Activated CD4-positive, alpha-beta T cell treated with anti-CD3 and anti-CD28 coated beads for 48 hours (primary cell): ENCODE measurements at places on chromosomes 1 and 21.

GRCh38 chr21:43925609-43926008, 60.6 kb downstream of the AGPAT3 start:
- DNase-seq: no peak

DNA sequence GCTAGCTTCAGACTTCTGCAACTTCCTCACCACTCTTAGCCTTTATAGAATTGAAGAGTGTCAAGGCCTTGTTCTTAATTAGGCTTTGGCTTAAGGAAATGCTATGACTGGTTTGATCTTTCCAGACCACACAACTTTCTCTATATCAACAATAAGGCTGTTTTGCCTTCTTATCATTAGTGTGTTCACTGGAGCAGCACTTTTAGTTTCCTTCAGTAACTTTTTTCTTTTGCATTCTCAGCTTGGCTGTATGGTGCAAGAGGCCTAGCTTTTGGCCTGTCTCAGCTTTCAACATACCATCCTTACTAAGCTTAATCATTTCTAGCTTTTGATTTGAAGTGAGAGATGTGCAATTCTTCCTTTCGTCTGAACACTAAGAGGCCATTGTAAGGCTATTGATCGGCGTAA, 8.6 kb downstream of the PRKACB start:
- peak; percentile 30 for DNase-seq

DNA sequence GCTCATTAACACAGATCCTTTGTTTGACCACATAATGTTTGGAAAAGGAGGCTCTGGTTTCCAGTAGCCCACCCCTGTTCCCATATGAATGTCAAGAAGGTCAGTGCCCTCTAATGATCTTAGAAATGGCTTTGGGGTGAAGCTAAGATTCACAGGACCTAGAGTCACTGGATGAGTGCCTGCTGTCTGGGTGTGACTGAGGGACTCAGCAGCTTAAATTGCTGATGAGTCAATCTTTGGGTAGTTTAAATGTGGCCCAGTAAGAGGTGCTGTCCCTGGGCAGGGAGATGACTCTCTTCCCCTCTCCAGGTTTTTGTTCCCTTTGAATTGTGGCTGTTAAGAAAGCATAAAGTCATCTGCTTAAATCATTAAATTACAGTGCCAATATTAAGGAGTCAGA, 50.6 kb downstream of the L1TD1 start:
- no peak for DNase-seq

DNA sequence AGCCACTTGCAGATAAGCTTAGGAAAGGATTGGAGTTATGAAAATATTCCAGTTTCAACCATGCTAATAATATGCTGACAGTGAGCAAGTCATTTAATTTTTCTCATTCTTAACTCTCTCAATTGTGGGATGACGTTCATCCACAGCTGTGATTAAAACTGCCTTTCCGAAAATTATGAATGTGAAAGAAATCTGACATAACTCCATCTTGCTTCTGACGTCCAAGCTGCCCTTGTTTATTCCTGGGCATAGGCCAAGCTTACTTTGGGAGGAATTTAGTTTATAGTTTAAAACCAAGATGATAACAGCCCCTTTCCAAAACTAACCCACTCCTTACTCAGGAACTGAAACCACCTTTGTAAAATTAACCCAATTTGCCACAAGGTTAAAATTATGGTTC, 11.0 kb upstream of the RGS18 start:
- no peak for DNase-seq

DNA sequence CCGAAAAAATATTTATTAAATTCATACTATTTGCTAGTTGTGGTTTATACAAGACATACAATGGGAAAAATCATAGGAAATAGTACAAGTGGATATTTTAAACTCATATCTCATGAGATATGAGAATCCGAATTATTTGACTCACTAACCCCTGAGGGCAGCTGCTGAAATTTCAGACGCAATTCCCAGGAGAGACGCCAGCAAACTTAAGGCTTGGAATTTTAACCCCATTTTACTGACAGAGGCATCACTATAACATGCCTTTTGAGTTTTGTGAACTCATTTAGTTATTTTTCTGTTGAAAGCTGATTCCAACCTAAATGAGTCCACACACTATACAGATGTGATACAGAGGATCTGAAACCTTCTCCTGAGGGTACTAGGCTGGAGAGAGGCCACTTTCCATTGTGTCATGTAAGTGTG, 5.9 kb upstream of the MROH9 start:
- DNase-seq: no peak

GRCh38 chr1:214416417-214416816, 135.0 kb downstream of the PTPN14 start:
- DNase-seq: no peak

DNA sequence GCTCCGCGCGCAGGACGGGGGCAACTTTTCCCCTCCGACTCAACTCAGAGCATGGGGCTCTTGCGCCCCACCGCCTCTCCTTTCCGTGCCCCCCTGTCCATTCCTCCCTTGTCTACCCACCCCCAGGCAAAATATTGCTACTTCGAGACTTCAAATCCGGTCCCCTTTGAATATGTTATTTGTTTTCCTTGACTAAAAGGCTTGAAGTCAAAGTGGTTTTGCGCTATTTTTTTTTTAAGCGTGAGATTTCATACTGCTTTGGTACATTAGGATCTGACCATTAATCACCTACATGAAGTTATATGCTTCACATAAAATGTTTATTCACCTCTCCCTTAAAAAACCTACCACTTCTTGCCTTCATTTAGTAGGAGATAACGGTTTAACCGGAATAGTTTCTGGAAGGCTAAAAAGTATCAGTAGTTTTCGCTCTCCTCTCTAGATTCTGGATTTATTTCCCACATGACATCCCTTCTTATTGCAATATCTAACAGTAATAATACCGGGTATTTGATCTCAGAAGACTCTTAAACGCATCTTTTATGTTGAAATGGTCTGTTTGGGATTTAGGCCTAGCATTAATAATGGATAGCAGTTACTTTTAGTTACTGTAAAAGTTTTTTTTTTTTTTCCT, 1.6 kb downstream of the NFIA start:
- no peak for DNase-seq

GRCh38 chr1:147565189-147565980, 24.1 kb downstream of the BCL9 start:
- no peak for DNase-seq

GRCh38 chr1:76154206-76154956, 79.8 kb downstream of the ST6GALNAC3 start:
- peak; percentile 87 for DNase-seq

DNA sequence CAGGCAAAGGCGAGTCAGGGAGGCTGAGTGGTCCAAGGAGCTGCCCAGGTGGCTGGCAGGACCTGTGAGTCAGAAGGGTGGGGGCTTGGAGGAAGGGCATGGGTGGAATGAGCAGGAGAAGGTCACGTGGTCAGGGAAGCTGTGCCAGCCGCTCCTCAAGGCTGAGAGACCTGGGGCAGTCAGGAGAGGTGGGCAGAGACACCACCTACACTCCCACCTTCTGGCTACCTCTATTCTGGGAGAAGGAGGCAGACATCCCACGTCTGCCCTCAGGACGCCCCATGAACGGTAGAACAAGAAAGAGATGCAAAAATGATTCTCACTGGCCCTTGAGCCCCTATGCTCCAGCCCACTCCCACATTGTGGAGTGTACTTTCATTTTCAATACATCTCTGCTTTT, 151.8 kb upstream of the RAB4A start:
- DNase-seq: no peak

DNA sequence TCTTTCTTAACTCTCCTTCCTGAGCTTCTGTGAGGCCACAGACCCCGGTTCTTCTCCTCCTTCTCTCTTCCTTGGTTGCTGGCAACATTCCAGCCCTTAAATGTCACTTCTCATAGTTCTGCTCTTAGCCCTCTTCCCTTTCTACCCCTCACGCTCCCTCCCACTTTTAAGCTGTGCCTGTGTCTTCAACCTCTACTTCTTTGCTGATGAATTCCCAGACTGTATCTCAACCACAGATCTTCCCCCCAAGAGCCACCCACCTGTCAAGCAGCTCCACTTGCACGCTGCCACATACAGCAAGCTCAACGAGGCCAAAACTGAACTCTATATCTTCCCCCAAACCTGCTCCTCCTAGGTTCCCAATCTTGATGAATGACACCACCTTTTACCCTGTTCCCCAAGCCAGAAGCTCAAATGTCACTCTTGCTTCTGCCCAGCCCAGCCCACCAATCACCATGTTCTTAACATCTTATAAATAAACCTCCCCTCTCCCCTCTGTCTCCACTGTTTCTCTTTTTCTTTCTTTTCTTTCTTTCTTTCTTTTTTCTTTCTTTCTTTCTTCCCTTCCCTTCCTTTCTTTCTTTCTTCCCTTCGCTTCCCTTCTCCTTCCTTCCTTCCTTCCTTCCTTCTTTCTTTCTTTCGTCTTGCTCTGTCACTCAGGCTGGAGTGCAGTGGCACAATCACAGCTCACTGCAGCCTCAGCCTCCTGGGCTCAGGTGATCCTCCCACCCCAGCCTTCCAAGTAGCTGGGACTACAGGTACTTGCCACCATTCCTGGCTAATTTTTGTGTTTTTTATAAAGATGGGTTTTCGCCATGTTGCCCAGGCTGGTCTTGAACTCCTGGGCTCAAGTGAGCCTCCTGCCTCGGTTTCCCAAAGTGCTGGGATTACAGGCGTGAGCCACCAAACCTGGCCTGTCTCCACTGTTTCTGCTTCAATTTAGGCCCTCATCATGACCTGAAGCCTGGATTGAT, 19.8 kb upstream of the PTP4A2 start:
- DNase-seq: peak; percentile 78

- no peak for DNase-seq
These were observed 68.6 kb upstream of the SPATA6 start for GRCh38 chr1:48540587-48540986.

DNA sequence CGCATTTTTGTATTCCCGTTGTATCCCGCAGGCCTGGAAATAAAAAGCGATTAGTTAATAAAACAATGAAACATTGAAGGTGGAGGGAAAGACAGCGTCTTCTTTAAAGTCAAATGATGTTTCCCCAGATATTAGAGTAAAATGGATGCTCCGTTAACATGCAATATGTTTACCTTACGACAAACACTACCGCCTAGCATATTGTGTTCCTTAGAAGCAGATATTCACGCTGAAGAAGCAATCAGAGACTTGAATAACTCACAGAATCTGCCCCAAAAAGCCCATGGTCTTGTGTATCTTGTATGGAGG, 583 bp upstream of the B4GALT3 start:
- DNase-seq: no peak

- no peak for DNase-seq
These were observed 5.7 kb upstream of the TENT5B start for GRCh38 chr1:27018316-27018715.

DNA sequence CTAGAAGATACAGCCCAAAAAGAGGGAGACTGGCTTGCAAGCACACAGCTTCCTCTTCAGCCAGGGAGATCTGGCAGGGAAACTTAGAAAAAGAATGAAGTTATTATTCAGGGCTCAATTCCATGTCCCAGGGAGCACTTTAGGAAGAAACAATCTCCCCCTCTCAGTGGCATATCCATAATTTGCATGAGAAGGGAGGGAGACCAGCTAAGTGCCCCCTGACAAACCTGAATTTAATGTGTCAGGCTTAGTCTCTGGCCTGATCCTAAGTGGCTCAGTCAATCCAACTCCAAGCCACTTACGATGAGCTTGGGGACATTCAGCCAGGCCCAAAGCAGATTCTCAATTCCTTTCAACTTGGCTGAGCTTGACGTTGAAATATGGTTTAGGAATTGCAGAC, 17.7 kb upstream of the KCND3 start:
- no peak for DNase-seq

DNA sequence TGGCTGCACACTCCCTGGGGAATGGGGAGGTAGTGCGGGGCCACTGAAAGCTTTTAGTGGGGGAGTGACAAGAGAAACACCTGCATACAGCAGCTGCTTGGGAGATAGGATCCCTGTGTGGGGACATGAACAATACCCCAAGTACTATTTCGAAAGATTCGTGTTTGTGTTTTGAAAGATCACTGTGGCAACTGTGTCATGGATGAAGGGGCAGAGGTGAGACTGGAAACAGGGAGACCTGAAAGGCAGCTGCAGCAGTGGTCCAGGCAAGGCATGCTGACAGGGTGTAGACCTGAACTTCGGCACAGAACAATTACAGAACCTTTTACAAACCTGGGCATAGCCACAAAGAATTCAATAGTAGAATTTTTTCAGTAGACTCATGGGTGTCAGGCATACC, 32.9 kb downstream of the TENT5C start:
- DNase-seq: no peak

- no peak for DNase-seq
These were observed 15.5 kb downstream of the PRKCZ start for GRCh38 chr1:2065699-2066098.

GRCh38 chr1:197982256-197982655, 65.1 kb downstream of the LHX9 start:
- no peak for DNase-seq

DNA sequence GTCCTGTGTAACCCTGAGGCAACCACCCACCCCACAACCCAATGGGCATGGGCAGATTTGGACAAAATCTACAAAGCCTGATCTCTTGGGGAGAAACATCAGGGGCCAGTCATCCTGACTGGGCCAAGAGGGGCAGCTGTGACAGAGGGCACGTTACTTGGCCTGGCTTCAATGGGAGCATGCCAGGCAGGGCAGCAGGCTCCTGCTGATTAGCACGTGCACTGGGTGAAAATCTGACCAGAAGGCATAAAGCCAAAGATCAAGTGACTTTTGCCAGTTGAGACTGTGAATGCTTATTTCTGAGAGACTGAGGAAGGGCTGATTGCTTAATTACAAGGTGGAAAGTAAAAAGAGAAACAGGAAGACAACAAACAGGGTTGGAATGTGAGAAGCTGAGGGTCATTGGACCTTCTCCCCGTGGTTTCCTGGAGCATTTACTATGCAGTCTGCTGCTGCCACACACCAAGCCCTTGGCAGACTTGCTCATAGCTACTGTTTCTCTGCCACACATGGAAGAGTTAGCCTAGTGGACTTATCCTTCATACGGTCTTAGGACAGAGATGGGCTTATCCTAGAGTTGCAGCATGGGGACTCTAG, 39.8 kb upstream of the TNR start:
- DNase-seq: no peak

GRCh38 chr1:200962631-200963030, 60.9 kb downstream of the KIF21B start:
- DNase-seq: no peak

- peak; percentile 16 for DNase-seq
These were observed 47.8 kb upstream of the NRDC start for GRCh38 chr1:51926171-51926812.

GRCh38 chr21:42031816-42032215, 21.7 kb upstream of the ZBTB21 start:
- no peak for DNase-seq

GRCh38 chr1:85087659-85088407, 39.5 kb upstream of the MCOLN3 start:
- no peak for DNase-seq

GRCh38 chr1:162627662-162628296, 4.5 kb upstream of the DDR2 start:
- no peak for DNase-seq
